Small intestine (tissue), 16 donors: ENCODE measurements at places on chromosomes 12 and 14. TPM values are rescaled to one million over a fixed set of nuclear protein-coding genes. Genes with fewer than 3 reads are reported as not detected.
A peak's percentile ranks its signal among the peaks of the same experiment; 100 is the strongest.

- no peak for DNase-seq
- H3K4me1 ChIP-seq = no peaks in the 10 kb centered on the region
- H3K27me3 ChIP-seq = no peaks in the 10 kb centered on the region
- no peak overlapping the region for H3K27ac ChIP-seq
- H3K36me3 ChIP-seq = no peaks in the 10 kb centered on the region
Observed at GRCh38 chr12:90100579-90100978, 391.9 kb upstream of the ATP2B1 start.

GRCh38 chr12:6052940-6053329 lies 71.5 kb downstream of the VWF start:
- no peaks in the 10 kb centered on the region for H3K36me3 ChIP-seq
- H3K4me1 ChIP-seq = peaks cover 15% of the 10 kb centered on the region
- H3K27me3 ChIP-seq = peaks cover 6% of the 10 kb centered on the region
- H3K4me3 ChIP-seq = no peak overlapping the region

- H3K36me3 ChIP-seq = no peaks in the 10 kb centered on the region
- H3K27ac ChIP-seq = no peak overlapping the region
- no peak for DNase-seq
Observed at GRCh38 chr14:36226164-36226563, 49.6 kb upstream of the PTCSC3 start.

- peaks cover 2% of the 10 kb centered on the region for H3K4me1 ChIP-seq
- H3K27ac ChIP-seq = no peak overlapping the region
- DNase-seq = no peak
- H3K4me3 ChIP-seq = no peak overlapping the region
- no peaks in the 10 kb centered on the region for H3K27me3 ChIP-seq
Observed at GRCh38 chr12:46517579-46517962, 145.0 kb upstream of the SLC38A2 start.

GRCh38 chr12:3034067-3034750 lies 43.0 kb upstream of the TSPAN9 start:
- H3K4me3 ChIP-seq = no peak overlapping the region
- no peaks in the 10 kb centered on the region for H3K27me3 ChIP-seq
- peak; percentile 78 for DNase-seq
- H3K27ac ChIP-seq = no peak overlapping the region
- no peaks in the 10 kb centered on the region for H3K4me1 ChIP-seq
- H3K36me3 ChIP-seq = peaks cover 2% of the 10 kb centered on the region

The OR10G3 gene
- not detected for polyA plus RNA-seq

DNA sequence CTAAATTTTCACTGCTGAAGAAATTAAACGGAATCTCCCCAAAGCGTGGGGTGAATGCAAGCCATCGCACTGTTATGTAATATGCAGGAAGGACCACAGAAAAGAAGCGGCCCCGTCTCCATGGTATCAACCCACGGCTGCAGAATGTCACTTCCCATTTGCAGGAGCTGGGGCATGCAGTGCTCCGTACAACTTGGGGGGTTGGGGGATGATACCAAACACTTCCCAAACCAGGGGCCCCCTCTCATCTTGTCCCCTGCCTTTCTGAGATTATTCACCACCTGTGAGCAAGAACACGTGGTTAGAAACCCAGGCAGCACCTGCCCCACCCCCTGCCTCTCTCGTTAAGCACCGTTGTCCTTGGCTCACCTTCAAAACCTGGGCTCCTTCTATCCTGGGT lies 505.1 kb upstream of the TMEM132C start:
- H3K4me3 ChIP-seq = no peak overlapping the region
- no peak for DNase-seq
- H3K36me3 ChIP-seq = no peaks in the 10 kb centered on the region
- H3K27ac ChIP-seq = no peak overlapping the region
- no peaks in the 10 kb centered on the region for H3K27me3 ChIP-seq
- no peaks in the 10 kb centered on the region for H3K4me1 ChIP-seq

DNA sequence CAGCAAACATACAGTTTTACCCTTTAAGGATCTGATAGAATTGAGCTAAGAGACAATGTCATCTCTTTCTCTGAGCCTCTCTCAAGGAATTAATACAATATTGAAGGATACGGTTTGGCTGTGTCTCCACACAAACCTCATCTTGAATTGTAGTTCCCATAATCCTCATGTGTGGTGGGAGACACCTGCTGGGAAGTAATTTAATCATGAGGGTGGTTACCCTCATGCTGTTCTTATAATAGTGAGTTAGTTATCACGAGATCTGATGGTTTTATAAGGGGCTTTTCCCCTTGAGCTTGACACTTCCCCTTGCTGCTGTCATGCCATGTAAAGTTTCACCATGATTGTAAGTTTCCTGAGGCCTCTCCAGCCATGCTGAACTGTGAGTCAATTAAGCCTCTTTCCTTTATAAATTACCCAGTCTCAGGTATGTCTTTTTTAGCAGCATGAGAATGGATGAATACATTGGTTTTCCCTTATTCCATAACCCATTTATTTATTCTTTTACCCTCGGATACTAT lies 47.6 kb downstream of the TMEM30B start:
- H3K36me3 ChIP-seq = no peaks in the 10 kb centered on the region
- H3K27ac ChIP-seq = no peak overlapping the region
- no peak overlapping the region for H3K4me3 ChIP-seq
- H3K27me3 ChIP-seq = no peaks in the 10 kb centered on the region
- no peaks in the 10 kb centered on the region for H3K4me1 ChIP-seq
- DNase-seq = no peak

GRCh38 chr12:93808169-93808899 lies 131.2 kb downstream of the CRADD start:
- no peaks in the 10 kb centered on the region for H3K36me3 ChIP-seq
- no peaks in the 10 kb centered on the region for H3K27me3 ChIP-seq
- H3K4me3 ChIP-seq = no peak overlapping the region
- H3K27ac ChIP-seq = no peak overlapping the region
- peaks cover 6% of the 10 kb centered on the region for H3K4me1 ChIP-seq

DNA sequence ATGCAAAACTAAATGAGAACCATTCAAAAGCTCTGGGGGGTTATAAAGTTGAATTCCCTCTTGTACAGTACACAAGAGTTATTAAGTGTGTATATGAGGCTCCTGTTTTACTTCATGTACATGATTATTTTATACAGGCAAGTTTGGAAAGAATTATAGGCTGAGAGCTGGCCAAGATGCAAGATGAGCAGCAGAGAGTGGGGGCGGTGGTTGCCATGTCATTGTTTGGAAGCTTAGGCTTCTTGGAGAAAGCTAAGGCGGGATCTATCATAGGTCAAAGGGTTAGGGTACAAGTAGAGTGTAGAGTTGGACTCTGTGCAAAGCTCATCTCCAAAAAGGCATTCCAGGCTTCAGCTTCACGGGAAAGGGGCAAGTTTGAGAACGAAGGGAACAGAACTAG lies 297.1 kb upstream of the TBX3 start:
- H3K4me3 ChIP-seq = no peak overlapping the region
- no peaks in the 10 kb centered on the region for H3K4me1 ChIP-seq
- H3K36me3 ChIP-seq = no peaks in the 10 kb centered on the region
- no peaks in the 10 kb centered on the region for H3K27me3 ChIP-seq
- H3K27ac ChIP-seq = no peak overlapping the region

- no peak overlapping the region for H3K4me3 ChIP-seq
- H3K27ac ChIP-seq = no peak overlapping the region
- H3K27me3 ChIP-seq = no peaks in the 10 kb centered on the region
- H3K36me3 ChIP-seq = no peaks in the 10 kb centered on the region
Observed at GRCh38 chr12:38156497-38157245, 159.9 kb upstream of the ALG10B start.

The GLIPR1L1 gene
- polyA plus RNA-seq = not detected

The SP7 gene
- polyA plus RNA-seq = not detected

DNA sequence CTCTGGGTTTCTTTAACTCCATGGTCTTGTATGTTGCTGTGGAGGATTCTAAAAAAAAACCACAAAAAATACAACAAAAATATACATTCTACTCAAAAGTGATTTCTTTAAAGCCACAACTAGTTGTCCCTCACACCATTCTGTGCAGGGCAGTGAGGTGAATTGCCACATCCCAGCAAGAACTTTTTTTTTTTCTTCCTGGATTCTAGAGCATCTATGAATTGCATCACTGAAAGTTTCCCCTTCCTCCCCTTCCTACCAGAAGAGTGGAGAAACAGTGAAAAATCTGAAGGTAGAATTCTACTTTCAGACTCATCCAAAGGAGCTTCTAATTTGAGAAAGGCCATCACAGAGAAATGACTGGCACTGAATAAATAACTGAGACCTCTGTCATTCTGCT lies 395.3 kb downstream of the AEBP2 start:
- no peak overlapping the region for H3K27ac ChIP-seq
- no peaks in the 10 kb centered on the region for H3K27me3 ChIP-seq
- H3K36me3 ChIP-seq = no peaks in the 10 kb centered on the region
- H3K4me1 ChIP-seq = no peaks in the 10 kb centered on the region
- no peak overlapping the region for H3K4me3 ChIP-seq
- DNase-seq = no peak

DNA sequence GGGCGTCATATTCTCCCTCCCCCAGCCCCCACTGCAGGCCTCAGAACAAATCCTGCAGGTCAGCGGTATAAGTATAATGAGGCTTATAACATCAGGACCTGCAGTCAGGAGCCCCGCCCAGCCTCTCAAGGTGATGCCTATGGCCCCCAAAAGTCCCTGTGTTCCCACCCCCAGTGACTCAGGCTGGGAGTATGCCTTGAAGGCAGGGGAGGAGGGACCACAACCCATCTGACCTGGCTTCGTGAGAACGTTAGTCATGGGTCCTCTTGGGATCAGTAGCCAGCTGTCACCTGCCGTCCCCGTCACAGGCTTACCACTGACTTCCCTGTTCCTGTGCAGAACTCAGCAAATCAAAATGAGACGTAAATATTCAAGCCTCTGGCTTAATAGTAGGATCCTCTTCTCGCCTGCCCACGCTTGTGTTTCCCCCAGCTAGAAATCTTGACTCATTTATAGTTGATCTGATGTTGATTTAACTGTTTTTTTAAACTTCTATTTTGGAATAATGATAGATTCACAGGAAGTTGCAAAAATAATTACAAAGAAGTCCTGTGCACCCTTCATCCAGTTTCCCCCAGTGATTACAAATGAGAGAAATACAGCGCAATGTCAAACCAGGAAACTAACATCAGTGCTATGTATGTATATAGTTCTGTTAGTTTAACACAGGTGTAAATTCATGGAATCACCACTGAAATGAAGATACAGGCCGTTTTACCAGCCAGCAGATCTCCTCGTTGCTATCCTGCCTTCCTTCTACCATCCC lies 107.5 kb downstream of the ADGRD1 start:
- no peaks in the 10 kb centered on the region for H3K36me3 ChIP-seq
- no peak overlapping the region for H3K4me3 ChIP-seq
- DNase-seq = no peak
- no peak overlapping the region for H3K27ac ChIP-seq

- peaks cover under 1% of the 10 kb centered on the region for H3K4me1 ChIP-seq
- no peak overlapping the region for H3K27ac ChIP-seq
- no peak overlapping the region for H3K4me3 ChIP-seq
- peaks cover 10% of the 10 kb centered on the region for H3K36me3 ChIP-seq
Observed at GRCh38 chr14:69092840-69093422, 60.0 kb downstream of the DCAF5 start.

GRCh38 chr14:75232597-75232996 lies 46.0 kb upstream of the FOS start:
- no peaks in the 10 kb centered on the region for H3K36me3 ChIP-seq
- peaks cover 11% of the 10 kb centered on the region for H3K4me1 ChIP-seq
- H3K27ac ChIP-seq = no peak overlapping the region
- H3K27me3 ChIP-seq = no peaks in the 10 kb centered on the region
- no peak overlapping the region for H3K4me3 ChIP-seq

- H3K27ac ChIP-seq = peak overlapping the region; percentile 71
- H3K36me3 ChIP-seq = no peaks in the 10 kb centered on the region
- peaks cover 13% of the 10 kb centered on the region for H3K4me1 ChIP-seq
- H3K4me3 ChIP-seq = peak overlapping the region; percentile 89
- H3K27me3 ChIP-seq = no peaks in the 10 kb centered on the region
Observed at GRCh38 chr14:105313381-105314286, 914 bp upstream of the PACS2 start.

- H3K4me3 ChIP-seq = no peak overlapping the region
- H3K36me3 ChIP-seq = no peaks in the 10 kb centered on the region
- no peaks in the 10 kb centered on the region for H3K27me3 ChIP-seq
- DNase-seq = no peak
Observed at GRCh38 chr12:8491646-8492530, 21.4 kb upstream of the CLEC4D start.

The SDS gene
- polyA plus RNA-seq = 1.3 TPM

The TUBA1C gene
- 447 TPM for polyA plus RNA-seq

DNA sequence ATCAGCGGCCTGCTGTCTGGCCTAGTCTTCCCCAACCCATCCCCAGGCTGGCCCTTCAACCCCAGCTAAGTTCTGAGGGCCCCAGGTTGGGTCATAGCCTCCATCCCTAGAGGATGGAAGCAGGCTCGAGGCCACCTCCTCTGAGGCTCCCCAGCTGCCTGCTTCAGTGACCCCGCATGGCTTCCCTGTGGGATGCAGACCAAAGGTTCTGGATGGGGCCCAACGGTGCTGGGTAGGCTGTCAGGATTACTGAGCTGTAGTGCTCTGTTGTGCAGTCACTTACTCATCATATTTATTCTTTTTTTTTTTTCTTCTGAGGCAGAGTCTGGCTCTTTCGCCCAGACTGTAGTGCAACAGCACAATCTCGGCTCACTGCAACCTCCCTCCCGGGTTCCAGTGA lies 92.0 kb downstream of the IRF2BPL start:
- H3K4me3 ChIP-seq = no peak overlapping the region
- DNase-seq = no peak
- H3K27me3 ChIP-seq = no peaks in the 10 kb centered on the region
- H3K27ac ChIP-seq = no peak overlapping the region

The PTPN21 gene
- 8.5 TPM for polyA plus RNA-seq

The B4GALNT3 gene
- not detected for polyA plus RNA-seq

DNA sequence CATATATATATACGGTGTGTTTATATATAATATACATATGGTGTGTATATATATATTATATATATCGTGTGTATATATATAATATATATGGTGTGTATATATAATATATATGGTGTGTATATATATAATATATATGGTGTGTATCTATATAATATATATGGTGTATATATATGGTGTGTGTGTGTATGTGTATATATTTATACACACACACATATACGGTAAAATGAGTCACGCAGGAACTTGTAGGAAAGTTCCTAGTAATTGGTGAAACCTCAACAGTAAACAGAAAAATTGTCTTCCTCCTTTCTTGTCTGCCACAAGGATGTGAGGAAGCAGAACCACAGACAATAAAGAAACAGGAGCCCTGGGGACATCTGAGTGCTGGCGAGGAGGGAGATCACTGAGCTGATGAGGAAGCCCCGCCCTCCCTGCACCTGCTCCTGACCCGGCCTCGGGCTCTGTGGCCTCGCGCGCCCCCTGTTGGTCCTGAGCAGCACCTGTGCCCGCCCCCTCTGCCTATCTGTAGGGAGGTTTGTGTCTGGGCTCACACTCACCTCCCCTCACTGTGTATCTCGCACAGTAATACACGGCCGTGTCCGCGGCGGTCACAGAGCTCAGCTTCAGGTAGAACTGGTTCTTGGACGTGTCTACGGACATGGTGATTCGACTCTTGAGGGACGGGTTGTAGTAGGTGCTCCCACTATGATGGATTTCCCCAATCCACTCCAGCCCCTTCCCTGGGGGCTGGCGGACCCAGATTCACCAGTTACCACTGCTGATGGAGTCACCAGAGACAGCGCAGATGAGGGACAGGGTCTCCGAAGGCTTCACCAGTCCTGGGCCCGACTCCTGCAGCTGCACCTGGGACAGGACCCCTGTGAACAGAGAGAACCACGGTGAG lies 1079.4 kb downstream of the TMEM121 start:
- peak; percentile 43 for DNase-seq
- no peak overlapping the region for H3K4me3 ChIP-seq
- H3K4me1 ChIP-seq = no peaks in the 10 kb centered on the region

The RNASE7 gene
- polyA plus RNA-seq = not detected

GRCh38 chr14:99947695-99948094 lies 117.5 kb upstream of the EVL start:
- no peak overlapping the region for H3K4me3 ChIP-seq
- peaks cover 5% of the 10 kb centered on the region for H3K27me3 ChIP-seq
- DNase-seq = peak; percentile 44
- no peaks in the 10 kb centered on the region for H3K4me1 ChIP-seq
- no peak overlapping the region for H3K27ac ChIP-seq
- no peaks in the 10 kb centered on the region for H3K36me3 ChIP-seq
